Eye (tissue), 1 donor: ENCODE measurements at places on chromosomes 1 and 21.

GRCh38 chr1:207713529-207713928, 38.3 kb upstream of the CD46 start:
- DNase-seq: no peak

DNA sequence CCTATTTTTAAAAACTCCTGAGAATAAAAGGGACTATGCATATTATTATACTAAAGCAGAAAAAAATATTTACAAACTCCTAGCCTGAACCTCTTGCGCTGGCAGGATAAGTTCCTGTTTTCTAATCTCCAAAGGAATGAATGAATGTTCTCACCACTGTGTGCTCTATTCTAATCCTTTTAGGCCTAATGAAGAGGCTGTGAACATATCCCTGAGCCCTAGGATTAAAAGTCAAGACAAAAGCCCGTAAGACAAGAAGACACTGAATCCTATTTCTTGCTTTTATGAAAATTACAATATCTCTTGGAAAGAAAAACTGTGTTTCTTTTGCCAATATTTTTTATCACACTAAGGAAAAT, 317.5 kb downstream of the HHAT start:
- DNase-seq: no peak

DNA sequence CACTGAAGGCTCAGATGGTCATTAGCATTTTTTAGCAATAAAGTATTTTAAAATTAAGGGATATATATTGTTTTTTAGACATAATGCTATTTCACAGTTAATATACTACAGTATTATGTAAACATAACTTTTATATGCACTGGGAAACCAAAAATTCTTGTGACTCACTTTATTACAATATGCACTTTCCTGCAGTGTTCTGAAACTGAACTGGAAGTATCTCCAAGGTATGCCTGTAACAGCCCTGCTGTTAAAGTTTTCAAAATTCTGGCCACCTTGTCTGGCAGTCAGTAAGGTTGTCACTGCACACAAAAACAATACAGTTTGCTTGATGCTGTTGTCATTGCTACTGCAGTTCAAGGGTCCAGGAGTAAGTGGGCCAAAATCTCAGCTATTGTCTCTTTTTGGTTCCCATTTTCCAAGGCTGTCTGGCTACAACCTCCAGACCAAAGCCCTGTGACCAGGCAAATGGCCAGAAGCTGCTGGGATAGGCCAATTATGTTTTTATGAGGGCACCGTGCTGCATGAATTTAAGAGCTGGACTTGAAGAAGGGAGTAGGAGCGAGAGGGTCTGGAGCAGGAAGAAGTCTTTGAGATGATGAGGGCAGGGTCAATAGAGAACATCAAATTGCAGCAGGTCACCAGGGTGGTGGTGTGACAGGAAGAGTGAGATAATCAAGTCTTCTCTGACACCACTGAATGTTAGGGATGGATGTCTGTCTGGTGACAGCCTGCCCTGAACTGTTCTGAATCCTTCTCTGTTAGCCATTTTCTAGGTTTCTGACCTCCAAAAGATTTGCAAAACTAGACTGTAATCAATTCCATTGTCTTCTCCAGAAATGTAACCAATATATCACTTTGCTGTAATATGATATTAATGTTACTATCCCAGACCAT, 82.3 kb upstream of the CACHD1 start:
- DNase-seq: no peak

DNA sequence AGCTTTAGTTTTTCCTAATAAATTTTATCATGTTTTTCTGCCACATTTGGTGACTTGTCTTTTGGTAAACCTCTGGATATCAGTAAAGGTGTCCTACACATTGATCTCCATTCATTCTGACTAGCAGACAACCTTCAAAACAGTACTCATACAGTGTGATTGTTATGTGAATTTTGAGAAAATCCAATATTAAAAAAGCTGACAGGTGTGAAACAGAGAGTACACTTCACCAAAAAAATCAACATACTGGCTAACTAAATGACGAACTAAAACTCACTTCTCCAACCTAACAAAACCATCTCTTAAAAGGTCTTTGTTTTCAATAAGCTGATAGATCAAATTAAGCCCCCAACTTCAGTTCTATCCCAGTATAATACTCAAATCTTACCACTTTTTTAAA, 1.5 kb downstream of the FRRS1 start:
- DNase-seq: no peak

GRCh38 chr1:155607708-155608107, 2.3 kb upstream of the MSTO1 start:
- no peak for DNase-seq

- peak; percentile 31 for DNase-seq
These were observed 84.2 kb downstream of the SPATA46 start for GRCh38 chr1:162292422-162292849.

DNA sequence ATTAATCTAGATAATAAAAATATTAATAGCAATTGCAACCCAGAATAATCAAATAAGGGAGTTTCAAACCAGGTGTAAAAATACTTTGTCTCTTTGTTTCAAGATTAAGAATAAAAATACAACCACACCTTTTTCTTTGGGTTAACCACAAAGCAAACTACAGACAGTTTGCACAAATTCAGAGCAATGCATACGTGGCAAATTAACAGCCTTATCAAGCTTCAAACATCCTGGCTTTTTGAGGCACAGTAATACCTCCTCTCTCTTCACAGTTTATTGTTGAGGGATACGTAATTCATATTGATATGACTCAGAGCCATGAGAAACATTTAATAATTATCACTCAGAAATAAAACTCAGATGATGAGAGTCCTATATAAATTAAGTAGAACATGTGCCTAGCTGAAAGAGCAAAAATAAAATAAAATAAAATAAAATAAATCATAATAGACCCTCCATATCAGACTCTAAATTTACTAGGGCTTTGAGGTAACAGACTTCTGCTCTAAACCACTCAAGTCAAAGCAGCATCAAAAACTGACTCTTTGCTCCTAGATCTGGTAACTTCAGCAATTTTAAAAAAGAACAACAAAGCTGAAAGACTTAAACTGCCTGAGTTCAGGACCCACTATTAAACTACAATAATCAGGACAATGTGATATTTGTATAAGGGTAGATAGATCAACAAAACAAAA, 11.4 kb downstream of the EDEM3 start:
- no peak for DNase-seq

- DNase-seq: peak; percentile 72
These were observed 841 bp downstream of the SNX27 start for GRCh38 chr1:151612501-151613281.

- no peak for DNase-seq
These were observed 480.6 kb downstream of the CAMTA1 start for GRCh38 chr1:7265771-7266371.

DNA sequence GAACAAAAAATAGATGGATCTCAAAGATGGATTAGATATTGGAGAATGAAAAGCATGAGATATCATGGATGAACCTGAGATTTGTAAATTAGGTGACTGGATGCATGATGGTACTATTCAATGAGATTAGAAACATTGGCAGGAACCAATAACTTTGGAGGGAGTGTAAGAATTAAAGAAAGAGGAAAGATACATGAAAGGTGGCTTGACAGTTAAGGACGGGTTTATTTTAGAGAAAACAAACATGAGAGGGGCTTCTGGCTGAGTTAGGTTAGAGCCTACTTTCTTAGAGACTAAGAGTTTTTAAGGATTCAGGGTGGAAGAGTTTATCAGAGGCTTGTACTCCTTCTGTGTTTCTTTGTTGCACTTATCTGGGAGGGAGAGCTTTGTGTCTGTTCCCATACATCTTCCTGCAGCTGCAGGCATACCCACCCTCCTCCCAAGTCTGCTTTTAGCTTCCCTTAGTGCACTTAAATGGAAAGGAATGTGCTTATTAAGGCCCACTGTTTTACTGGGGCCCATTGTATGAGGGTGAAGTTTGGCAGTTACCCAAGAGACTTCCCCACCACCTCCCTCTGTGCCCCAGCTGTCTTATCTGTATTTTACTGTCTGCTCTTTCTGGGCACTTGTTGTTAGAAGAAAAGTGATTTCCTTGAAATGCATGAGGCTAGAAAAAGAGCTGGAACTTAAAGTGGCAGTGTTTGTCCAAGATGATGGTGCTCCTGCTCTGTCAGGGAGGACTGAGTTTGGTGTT, 26.1 kb upstream of the CR2 start:
- DNase-seq: no peak

GRCh38 chr1:186994897-186995296, 166.1 kb downstream of the PLA2G4A start:
- DNase-seq: no peak

DNA sequence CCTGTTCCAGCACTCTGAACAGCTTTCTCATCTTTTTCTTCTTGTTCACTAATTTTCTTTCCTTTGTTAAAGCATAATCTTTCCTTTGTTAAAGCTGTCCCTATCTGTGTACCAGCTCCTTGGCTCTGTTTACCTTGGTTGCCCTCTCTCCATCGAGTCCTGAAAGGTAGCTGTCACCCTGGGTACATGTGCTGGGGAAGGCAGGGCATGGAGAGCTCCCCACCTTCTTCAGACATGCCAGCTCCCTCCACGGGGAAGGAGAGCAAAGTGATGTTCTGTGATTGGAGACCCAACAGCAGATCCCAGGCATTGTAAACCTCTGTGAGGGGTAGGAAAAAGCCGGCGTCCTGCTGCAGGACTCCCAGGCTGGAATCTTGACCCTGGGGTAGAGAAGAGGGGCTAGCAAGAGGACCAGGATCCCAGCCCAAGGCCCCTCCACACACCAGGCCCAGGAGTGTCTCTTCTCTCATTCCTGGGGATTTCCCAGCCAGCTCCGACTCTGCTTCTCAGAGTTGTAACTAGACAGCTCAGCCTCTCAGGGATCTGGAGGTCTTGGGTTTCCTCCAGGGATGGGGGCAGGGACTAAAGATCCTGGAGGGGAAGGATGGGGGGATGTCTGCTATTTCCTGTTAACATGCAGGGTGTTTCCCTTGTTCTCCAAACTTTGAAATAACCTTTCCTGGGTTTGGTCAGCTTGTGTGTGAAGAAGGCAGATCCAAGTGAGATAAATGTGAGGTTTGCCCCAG, 34.4 kb downstream of the TMCC2 start:
- DNase-seq: no peak

- DNase-seq: no peak
These were observed 56.9 kb downstream of the OPTC start for GRCh38 chr1:203550846-203551245.

DNA sequence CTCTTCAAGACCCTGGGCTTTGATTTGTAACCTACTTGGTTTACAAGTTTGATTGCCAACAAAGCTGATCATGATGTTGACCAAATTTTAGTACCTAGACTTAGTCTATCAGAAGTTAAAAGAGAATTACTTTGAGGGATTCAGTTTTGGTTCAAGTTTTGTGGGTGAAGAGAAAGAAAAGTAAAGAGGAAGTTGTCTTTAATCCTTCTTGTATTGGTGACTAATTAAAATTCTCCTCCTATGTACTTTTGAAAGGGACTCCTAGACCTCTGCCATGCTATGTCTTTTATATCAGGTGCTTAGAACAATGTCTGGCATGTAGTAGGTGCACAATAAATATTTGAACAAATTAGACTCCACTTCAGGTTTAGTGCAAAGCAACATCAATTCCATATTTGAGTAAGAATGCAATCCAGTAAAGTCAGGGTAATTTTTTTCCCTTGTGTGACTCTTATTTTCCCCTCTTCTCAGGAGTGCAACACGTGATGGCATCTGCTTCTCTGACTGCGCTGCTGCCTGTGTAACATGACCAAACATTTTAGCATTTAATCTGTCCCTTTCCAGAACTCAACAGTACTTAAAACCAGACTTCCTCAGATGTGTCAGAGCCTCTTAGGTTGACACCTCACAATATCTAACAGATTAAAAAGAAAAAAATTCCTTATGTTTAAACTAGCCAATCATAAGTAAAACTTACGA, 41.1 kb upstream of the KCNQ4 start:
- DNase-seq: no peak

DNA sequence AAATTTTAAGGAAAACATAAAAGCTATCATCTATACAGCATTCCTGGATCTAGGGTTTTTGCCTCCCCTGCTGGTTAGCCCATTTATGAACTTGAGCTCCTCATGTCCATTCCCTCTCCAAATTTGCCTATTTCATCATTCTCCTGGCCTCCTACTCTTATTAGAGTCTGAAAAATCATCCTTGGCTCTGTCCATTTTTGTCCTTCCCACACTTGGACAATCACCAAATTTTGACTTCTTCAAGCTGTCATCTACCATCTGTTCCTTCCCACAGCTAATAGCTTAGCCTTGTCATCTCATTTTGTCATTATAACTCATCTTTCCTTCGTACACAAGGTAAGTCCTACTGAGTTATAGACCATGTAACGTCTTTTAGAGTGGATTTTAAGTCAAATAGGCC, 2.2 kb upstream of the HENMT1 start:
- DNase-seq: peak; percentile 6

GRCh38 chr1:116531917-116532316, 38.9 kb downstream of the CD58 start:
- DNase-seq: no peak

GRCh38 chr1:66633159-66633558, 99.2 kb downstream of the SGIP1 start:
- DNase-seq: no peak

DNA sequence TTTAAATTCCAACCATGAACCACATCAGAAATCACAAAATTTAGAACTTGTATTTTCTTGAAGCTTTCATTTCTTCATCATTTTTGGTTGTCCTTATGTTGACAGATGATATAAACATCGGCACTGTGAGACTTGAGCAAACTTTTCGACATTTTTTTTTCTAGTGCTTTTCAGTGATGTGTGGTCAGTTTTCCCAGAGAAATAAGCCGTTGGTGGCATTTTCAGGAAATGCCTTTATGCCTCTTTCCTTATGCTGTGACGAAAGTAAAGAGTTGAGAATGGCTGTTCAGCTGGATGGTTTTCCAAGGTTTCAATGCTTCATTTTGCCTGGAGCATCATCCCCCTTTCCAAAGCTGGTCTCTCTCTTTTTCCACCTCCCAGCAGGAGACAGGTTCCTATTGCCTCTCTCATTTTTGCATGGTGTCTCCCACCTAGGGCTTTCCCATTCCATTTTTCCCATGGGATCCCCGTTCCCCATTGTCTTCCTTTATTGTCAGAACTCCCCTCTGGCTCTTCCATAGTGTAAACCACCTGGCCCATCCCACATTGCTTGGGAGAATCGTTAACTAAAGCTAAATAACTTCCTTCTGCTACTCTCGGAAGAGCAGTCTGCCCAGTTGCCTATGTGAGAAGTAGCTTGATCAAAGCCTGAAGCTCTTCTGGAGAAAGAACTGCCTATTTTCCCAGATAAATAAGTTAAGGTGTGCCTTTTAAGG, 61.4 kb upstream of the DYNLT5 start:
- DNase-seq: no peak

DNA sequence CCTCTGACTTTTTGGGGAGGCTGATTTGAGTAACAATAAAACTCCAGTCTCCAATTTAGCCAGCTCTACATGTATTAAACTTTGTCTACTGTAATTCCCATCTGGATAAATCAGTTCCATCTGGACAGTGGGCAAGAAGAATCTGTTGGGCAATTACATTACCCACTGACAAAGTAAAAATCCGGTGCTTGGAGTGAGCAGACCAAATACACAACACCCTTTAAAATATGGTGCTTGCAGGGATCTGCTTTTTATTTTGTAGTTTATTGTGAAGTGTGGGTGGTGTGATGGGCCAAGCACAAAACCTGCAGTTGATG, 8.9 kb upstream of the CD55 start:
- no peak for DNase-seq

- DNase-seq: peak; percentile 77
These were observed 49.8 kb downstream of the PRDM2 start for GRCh38 chr1:13749543-13750341.

- no peak for DNase-seq
These were observed 42.4 kb upstream of the ESRRG start for GRCh38 chr1:216765346-216766300.

- DNase-seq: no peak
These were observed 1.2 kb downstream of the GTF2B start for GRCh38 chr1:88890131-88890530.
